NCI-H446 treated with DMSO at 0.1 percent for 48 hours (cell line): ENCODE measurements at places on chromosomes 2 and 18.

- DNase-seq = peak; percentile 76
Observed at GRCh38 chr18:51622702-51623101, 425.2 kb upstream of the MEX3C start.

DNA sequence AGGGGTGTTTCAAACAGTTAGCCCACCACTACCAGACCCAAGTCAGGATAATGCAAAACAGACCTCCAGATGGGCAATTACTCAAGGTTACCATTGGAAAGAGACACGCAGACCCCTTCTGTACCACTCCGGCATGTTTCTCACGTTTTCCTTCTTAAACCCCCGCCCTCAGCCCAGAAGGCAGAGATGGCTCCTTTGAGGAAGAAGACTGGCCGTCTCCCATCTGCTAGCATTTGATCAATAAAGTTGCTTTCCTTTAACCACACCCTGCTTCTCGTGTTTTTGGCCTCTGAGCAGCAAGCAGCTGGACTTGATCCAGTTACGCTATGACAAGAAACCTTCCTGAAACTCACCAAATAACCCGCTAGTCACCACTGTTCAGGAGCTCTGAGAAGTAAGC, 1012.4 kb upstream of the GYPC start:
- DNase-seq = no peak

DNA sequence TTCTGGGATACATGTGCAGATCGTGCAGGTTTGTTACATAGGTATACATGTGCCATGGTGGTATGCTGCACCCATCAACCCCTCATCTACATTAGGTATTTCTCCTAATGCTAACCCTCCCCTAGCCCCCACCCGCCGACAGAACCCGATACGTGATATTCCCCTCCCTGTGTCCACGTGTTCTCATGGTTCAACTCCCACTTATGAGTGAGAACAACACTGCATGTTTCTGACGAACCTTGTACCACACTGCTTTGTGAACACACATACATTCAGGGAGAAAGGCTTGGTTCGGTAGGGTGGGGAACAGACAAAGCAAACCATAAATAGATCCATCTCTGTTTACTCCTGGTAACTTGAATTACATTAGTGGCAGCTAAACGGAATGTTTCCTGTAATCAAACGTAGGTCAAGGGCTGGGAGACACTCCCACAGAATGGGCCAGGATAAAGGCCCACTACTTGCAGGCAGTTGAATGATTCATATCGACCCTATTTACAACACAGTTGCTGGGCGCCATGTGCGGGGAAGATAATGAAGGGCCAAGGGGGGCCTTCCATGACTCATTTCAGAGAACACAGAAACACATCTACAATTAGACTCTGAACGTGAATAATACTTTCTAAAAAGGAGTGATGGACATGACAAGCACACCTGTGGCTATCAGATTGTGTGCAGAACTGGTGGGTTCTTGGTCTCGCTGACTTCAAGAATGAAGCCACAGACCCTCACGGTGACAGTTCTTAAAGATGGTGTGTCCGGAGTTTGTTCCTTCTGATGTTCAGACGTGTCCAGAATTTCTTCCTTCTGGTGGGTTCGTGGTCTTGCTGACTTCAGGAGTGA, 56.8 kb upstream of the KIDINS220 start:
- no peak for DNase-seq

DNA sequence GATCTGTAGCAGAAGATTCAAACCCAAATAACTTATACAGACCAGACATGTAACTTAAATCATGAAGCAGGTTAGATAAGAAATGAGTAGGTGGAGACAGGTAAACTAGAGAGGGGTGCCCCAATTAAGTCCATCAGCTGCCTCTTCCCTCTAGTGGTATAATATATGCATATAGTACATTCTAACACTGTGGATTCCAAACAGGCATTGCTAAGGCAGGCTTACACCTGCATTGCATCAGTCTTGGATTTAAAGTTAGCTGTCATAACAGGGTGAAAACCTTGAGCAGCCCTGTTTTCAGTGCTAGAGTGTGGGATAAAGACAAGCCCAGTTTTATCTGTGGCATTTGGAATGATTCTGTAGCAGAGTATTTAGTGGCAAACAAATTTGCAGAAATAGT, 63.4 kb downstream of the NYAP2 start:
- DNase-seq = no peak

GRCh38 chr2:184113696-184114403, 484.5 kb upstream of the ZNF804A start:
- no peak for DNase-seq

- DNase-seq = no peak
Observed at GRCh38 chr2:56666777-56667176, 483.0 kb downstream of the CCDC85A start.

GRCh38 chr2:99787769-99788382, 298.1 kb upstream of the REV1 start:
- DNase-seq = no peak

DNA sequence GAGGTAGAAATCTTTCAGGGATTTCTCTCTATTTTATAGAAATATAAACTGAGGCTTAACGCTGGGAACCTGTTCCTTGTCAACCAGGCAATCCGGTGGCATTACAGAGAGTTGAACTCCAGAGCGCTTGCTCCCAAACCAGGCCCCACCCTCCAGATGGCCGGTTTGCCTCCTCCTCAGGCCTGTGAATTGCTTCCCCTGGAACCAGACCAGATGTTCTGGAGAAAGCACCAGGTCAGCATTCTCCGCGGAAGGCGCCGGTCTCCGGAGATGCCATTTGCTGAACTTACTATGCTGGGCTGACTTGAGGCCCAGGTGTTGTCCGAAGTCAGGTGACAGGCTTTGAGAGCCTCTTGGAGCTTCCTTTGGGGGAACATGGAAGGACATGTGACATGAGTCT, 17.2 kb downstream of the TNP1 start:
- no peak for DNase-seq

DNA sequence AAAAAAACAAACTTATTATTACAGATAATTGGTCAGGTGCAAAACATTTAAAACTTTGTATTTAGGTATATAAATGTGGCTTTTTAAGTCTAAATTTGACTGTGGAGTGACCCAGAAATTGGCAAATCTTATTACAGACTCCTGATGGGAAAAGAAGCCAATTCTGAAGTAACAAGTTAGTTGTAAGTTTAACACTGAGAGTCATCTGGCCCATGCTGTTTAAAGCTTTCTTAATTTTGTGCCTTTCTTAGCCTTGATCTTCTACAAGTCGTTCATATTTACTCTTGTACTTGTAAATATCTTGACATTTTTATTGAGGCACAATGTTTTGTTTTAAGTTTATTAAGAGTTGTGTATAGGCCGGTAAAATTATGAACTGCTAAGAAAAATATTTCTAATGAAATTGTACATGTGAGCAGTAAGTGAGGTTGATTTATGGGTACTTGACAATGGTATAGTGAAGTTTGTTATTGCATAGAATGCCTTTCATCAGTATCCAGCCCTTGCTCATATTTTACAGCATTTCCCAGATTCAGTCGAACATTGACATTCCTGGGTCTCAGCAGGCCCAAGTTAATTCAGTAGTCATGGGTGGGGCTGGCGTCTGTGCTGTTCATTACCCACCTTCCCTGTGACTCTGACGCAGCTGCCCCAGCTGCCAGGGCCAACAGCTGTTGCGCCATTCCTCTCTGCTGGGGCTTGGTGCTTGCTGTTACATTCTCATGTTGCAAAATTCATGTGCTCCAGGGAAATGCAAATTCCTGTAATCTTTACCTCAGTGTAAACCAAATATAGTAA, 121.4 kb downstream of the ZNF236 start:
- DNase-seq = no peak

- no peak for DNase-seq
Observed at GRCh38 chr2:8925411-8925810, 78.1 kb downstream of the MBOAT2 start.

DNA sequence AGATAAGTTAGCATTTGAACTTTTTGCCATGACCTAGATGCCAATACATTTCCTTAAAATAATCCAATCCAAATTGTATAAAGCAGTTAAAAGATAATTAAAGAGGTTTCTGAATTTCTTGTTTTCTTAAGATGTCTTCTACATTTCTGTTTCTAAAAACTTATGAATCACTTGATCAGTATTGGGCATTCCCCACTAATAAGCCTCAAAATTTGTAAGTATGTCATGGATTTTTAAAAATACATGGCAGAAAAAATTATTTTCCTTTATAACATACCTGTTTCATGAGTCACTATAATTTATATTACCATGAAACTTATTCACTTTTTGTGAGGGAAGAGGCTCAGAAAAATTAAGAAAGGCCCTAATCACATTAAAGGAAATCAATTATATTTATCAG, 90.3 kb upstream of the TFPI start:
- DNase-seq = no peak

- no peak for DNase-seq
Observed at GRCh38 chr2:100924122-100924519, 78.0 kb upstream of the RPL31 start.

GRCh38 chr2:241213041-241213440, 24.6 kb downstream of the ANO7 start:
- no peak for DNase-seq

DNA sequence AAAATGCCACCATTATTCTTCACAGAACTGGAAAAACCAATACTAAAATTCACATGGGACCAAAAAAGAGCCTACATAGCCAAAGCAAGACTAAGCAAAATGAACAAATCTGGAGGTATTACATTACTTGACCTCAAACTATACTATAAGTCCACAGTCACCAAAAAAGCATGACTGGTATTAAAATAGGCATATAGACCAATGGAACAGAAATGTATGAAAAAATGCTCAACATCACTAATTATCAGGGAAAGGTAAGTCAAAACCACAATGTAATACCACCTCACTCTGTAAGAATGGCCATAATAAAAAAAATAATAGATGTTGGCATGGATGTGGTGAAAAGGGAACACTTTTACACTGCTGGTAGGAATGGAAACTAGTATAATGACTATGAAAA, 158.6 kb downstream of the CDH2 start:
- no peak for DNase-seq

- no peak for DNase-seq
Observed at GRCh38 chr2:69221512-69221911, 165.5 kb downstream of the GFPT1 start.

- DNase-seq = no peak
Observed at GRCh38 chr2:209209943-209210342, 213.9 kb upstream of the MAP2 start.

GRCh38 chr18:29449424-29449823, 1272.5 kb upstream of the CDH2 start:
- no peak for DNase-seq

GRCh38 chr2:97355887-97356286, 233.8 kb downstream of the ANKRD36B start:
- no peak for DNase-seq

DNA sequence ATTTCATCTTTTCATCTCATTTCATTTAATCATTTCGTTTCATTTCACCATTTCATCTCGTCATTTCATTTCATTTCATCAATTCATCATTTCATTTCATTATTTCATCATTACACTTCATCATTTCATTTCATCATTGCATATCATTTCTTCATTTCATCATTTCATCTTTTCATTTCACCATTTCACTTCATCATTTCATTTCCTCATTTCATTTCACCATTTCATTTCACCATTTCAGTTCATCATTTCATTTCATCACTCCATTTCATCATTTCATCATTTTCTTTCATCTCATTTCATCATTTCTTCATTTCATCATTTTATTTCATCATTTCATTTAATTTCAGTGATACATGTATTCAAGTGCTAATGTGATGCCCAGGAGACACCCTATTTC, 127.1 kb downstream of the ANKRD30BL start:
- no peak for DNase-seq

- DNase-seq = no peak
Observed at GRCh38 chr2:129347486-129348217, 631.8 kb upstream of the RAB6C start.

GRCh38 chr2:16226381-16226780, 286.0 kb downstream of the MYCN start:
- no peak for DNase-seq

DNA sequence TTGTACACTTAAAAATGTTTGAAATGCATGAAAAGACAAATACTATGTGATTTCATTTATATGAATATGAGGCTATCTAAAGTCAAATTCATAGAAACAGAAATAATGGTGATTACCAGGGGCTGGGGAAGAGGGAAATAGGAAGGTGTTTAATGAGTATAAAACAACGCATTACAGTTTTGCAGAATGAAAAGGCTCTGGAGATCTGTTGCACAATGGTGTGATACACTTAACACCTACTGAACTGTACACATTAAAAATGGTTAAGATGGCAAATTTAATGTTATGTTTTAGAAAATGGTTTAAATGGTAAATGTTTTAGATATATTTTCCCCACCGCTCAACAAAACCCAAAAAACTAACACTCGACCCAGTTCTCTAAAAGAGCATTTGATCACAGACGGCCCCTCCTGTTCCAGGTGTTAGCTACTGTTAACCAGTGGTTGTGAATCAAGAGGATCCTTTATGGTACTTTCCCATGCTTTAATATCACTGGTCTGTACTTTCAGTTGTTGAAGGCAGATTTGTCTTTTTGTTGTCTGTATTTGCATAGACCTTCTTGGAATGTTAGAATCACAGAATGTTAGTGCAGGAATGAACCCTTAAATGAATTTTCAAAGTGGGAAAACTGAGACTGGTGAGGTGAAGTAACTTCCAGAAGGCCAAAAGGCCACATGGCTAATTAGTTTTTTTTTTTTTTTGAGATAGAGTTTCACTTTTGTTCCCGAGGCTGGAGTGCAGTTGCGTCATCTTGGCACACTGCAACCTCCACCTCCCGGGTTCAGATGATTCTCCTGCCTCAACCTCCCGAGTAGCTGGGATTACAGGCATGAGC, 10.2 kb downstream of the RAB10 start:
- no peak for DNase-seq

DNA sequence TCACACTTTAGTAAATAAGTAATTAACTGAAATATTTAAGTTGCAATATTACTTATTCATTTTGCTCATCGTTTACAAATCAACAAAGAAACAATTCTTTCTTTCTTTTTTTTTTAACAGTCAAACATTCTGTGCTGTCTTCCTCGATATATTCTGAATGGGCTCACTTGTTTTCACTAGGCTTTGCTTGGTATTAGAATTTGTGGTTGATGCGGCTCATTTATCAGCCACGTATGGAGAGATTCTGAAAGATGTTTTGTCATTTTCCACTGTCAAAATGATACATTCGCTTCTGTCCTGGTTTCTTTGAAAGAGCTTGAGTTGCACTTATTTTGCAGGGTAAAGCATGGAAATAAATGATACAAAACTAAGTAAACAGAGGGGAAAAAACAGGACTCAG, 323.7 kb downstream of the LRRTM1 start:
- DNase-seq = no peak

DNA sequence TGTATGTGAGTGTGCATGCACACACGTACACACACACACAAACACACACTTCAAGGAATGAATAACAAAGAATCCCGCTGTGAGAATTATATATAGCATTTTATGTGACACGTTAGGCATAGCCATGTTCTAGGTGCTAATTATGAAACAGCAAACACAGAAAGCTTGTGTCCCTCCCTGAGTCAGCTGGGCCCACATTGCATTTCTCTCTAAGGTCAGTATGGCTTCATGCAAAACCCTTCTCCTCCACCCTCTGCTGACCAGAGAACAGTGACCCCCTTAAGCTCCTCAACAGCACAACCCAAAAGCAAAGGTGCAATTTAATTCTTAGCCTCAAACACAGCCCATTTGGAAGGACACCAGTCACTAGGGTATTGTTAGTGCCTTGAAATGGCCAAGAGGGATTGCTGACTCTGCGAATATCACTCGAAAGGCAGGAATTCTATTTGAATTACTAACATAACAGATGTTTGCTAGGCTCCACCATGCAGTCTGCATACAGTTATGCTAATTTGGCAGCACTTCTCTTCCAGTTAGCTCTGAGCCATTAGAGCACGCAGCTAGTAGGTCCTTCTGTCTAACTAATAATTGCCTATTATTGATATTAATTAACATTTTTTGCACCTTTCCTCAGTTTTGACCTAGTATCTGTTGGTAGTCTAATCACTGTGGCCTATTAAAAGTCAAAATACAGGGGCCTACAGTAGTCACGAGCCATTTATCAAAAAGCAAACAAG, 149.0 kb downstream of the LNPK start:
- peak; percentile 45 for DNase-seq
